ENCODE measurements at places on chromosomes 3 and 15. TPM values are rescaled to one million over a fixed set of nuclear protein-coding genes. Genes with fewer than 3 reads are reported as not detected.

The WNT5A gene
- 0.15 TPM for total RNA-seq

The RTP1 gene
- total RNA-seq, result under 0.01 TPM

The HSPBAP1 gene
- 4.6 TPM for total RNA-seq

The RNF7 gene
- 38.8 TPM for total RNA-seq

Measured in smooth muscle cell of the coronary artery (primary cell).